ENCODE measurements at places on chromosomes 12 and 14.
A peak's percentile ranks its signal among the peaks of the same experiment; 100 is the strongest.

- DNase-seq = no peak
Measured at GRCh38 chr14:24921903-24922302, 128.0 kb downstream of the STXBP6 start.

DNA sequence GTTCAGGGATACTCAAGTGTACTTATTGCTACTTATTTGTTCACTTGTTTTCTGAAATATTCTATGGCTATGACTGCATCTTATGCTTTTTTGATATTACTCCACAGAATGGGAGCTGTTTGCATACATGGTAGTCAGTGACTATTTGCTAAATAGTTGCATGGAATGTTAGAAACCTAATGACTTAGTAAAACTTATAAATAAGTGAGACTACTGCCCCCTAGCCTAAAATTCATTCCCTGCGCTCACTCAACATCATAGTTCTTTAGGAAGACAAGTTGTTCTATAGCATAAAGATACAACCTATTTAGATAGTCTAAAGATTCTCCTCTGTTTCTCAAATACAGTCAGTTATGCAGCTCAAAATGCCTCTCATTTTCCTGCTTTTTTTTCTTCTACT, 305.5 kb downstream of the CEP128 start:
- no peak for DNase-seq

DNA sequence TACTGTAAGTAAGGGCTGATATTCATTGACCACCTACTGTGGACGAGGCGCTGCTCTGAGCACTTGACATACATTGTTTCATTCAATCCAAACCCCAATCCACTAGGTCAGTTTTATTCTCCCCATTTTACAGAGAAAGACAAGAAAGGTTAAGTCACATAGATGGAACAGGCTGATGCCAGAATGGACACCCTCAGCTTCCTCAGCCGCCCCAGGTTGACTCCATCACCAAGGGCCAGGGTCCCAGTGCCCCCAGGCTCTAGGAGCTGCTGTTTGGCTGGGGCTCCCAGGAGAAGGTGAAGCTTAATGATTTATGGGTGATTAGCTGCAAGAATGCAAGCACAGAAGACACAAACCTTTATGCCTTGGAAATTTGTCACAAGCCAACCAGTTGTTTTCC, 671 bp upstream of the AQP2 start:
- DNase-seq = no peak

GRCh38 chr14:24086193-24086955, 7.7 kb upstream of the PCK2 start:
- no peak for DNase-seq

GRCh38 chr12:72072592-72073212, 134.1 kb downstream of the TPH2 start:
- DNase-seq = no peak

DNA sequence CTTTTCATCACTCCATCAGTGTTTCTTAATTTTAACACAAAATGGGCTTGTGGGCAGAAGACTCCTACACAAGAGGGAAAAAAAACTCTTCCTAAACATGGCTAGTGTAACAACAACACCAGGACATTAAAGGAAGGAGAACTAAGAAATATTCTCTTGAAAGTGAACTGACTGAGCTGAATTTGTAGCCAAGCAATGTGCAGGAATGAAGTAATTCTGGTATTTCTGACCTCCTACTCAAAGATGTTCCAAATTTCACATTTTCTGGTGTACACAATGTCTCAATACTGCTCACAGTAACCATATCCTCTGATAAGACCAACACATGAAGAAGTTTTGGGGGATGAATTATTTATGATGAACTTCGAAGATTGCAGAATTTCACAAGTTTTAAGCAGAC, 357.3 kb downstream of the DUSP6 start:
- DNase-seq = no peak

- no peak for DNase-seq
Measured at GRCh38 chr12:94145191-94145983, 3.0 kb upstream of the PLXNC1 start.

GRCh38 chr12:13562915-13563742, 366.6 kb downstream of the EMP1 start:
- no peak for DNase-seq

- DNase-seq = no peak
Measured at GRCh38 chr14:75205591-75205990, 29.2 kb upstream of the TMED10 start.

DNA sequence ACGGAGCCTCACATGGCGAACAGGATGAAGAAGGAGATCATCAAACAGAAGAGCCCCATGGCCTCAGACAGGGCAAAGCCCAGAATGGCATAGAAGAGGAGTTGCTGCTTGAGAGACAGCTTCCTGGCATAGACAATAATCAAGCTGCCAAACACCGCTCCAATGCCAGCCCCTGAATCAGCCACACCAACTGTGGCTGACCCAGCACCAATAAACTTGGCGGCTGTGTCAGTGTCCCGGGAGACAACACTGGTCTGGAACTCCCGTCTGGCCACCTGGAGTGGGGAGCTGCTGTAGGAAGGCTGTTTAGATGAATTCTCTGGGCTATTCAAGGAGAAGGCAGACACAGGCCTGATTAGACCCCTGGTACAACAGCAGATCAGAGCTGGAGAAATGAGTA, 100.1 kb downstream of the HEATR5A start:
- DNase-seq = no peak

- DNase-seq = no peak
Measured at GRCh38 chr12:101002696-101003419, 207.2 kb downstream of the SLC5A8 start.

GRCh38 chr14:77565289-77565993, 51.0 kb downstream of the SPTLC2 start:
- peak; percentile 74 for DNase-seq

DNA sequence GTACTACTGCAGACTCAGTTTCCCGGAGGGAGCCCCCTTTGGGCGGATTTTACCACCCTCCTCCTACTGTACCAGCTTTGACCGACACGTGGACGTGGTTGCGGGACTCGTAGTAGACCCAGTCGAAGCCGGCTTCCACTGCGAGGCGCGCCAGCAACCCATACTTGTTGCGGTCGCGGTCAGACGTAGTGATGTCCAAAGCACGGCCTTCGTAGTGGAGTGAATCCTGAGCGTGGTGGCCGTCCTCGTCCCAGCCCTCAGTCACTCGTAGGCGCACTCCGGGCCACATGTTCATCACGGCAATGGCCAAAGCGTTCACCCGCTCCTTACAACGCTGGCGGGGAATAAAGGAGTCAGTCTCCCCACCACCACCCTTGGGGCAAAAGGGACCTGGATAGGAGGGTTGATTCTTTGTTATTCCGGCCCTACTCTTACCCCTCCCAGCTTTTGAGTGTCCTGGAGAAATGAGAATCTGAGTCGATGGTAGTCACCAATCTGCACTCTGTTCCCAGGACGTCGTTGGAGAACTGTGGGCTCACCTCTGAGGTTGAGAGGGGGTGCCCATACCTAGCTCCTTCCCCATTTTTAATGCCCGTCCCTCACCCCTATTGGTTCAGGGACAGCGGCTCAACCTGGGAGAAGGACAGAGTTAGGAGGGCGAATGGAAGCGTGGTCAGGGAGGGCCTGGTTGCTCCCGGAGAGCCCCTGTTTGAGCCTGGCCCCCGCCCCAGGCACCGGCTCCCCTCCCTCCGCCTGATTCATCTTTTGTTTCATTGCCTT, 3.4 kb downstream of the DHH start:
- no peak for DNase-seq

GRCh38 chr14:105208738-105209075, 27.6 kb upstream of the NUDT14 start:
- no peak for DNase-seq

DNA sequence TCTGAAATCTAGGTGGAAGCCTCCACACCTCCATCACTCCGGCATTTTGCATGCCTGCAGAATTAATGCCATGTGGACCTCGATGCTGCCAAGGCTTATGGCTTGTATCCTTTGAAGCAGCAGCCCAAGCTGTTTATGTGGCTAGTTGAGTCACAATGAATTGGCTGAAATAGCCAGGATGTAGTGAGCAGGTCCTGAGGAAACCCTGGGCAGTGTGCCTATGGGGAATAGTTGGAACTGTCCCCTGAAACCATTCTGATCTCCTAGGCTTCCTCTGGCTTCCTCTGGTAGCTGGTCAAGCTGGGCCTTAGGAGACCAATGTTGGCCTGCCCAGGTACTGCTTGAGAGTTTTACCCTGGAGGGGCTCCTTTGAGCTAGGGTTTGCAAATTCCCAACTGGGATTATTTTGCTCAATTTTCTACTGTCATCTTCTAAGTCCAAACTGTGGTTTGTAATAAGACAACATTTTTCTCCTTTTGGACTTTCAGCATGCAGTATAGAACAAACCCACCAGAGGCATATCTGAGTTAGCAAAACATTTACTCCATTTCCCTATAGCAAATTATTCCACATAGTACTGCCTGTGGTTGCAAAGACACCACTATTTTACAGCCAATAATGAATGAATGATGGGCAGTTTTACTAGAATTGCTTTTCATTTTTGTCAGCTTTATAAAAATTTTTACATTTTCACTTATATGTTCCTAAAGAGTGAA, 85.1 kb upstream of the AMIGO2 start:
- no peak for DNase-seq

DNA sequence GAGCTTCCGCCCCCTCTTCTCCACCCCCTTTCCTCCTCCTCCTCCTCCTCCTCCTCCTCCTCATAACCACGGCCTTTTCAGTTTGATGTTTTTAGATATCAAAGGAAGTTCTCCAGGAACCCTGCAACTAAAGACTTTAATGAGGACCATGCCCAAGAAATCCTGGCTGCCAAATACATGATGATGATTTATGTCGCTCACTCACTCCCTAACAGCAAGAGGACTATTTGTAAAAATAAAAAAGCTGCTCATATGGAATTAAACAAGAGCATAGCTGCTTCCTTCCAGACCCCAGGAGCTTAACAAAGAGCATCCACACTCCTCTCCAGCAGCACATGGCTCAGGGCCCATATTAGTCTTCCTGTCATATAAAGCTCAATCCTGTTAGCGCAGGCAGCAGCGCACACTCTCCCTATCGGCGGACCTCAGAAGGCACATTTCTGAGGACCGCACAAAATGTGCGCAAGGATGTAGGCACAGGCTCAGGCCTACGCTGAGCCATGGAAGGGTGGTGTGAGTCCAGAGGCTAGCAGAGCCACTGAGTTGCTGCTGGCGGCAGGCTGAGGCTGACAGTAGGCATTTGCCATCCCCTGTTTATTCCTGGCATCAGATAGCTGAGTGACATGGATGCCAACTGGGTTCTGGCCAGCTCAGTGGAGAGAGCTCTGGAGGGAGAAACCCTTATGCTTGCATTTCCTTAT, 232.8 kb downstream of the MSRB3 start:
- no peak for DNase-seq

GRCh38 chr12:58608711-58609110, 311.6 kb downstream of the LRIG3 start:
- DNase-seq = no peak

- DNase-seq = no peak
Measured at GRCh38 chr14:30234966-30235365, 307.3 kb upstream of the PRKD1 start.

- DNase-seq = no peak
Measured at GRCh38 chr12:129193263-129193871, 340.1 kb downstream of the GLT1D1 start.

GRCh38 chr14:21882226-21882625, 208.6 kb upstream of the OR4E1 start:
- DNase-seq = no peak

DNA sequence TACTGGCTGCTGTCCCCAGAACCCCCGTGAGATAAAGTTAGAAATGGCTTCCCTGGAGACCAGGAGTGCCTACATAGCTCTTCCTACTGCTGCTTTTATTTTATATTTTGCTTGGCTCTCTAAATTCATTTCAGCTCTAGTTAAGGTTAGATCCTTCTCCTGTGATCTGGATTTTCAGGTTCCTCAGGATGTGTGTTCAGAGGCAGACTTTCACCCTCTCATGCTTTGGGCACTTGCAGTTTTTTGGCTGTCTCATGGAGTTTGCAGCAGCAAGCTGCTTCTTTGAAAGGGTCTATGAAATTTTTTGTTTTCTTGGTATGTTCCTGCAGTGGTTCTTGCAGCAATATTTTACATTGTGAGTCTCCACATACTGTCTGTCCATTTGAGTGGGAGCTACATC, 93.3 kb downstream of the ATP23 start:
- DNase-seq = no peak

DNA sequence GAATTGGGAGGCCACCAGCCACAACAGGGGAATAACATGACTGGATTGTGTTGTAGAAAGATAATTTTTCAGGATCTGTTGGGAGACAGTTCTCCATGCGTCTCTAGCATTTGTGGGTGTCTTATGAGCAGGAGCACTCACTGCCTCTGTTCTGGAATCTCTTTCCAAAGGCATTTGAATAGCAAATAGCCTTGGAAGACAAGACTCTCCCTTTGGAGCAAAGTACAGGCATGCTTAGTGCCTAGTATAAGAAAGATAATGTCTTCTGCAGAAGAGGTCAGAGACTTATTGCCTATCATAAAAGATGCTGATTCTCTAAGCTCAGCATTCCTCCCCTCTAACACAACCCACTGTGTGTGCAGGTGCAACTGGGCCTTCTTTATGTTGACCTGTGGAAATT, 58.3 kb downstream of the VCPKMT start:
- no peak for DNase-seq

DNA sequence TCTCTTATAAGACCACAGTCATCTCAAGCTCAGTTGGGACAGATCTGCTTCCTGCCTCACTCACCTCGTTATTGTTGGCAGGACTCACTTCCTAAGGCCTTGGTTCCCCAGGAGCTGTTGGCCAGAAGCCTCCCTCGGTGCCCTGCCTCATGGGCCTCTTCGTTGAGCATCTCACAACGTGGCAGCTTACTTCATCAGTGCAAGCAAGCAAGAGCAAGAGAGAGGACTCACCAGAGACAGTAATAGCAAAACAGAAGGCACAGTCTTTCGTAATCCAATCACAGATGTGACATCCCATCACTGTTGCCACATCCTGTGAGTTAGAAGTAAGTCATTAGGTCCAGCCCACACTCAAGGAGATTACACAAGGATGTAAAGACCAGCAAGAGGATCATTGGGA, 5.1 kb upstream of the NUMB start:
- DNase-seq = peak; percentile 99

GRCh38 chr14:35699791-35700444, 109.2 kb downstream of the RALGAPA1 start:
- DNase-seq = no peak

GRCh38 chr14:91358025-91358319, 59.6 kb downstream of the CCDC88C start:
- DNase-seq = no peak

GRCh38 chr12:10067264-10067663, 31.5 kb downstream of the CLEC1A start:
- DNase-seq = no peak

- no peak for DNase-seq
Measured at GRCh38 chr12:44063671-44064070, 227.8 kb downstream of the TMEM117 start.

Measured in SIG-M5 (cell line).